Stimulated activated naive CD4-positive, alpha-beta T cell treated with Interleukin-2 at 50 U/mL for 16 hours (primary cell): ENCODE measurements at places on chromosomes 12 and 14.

DNA sequence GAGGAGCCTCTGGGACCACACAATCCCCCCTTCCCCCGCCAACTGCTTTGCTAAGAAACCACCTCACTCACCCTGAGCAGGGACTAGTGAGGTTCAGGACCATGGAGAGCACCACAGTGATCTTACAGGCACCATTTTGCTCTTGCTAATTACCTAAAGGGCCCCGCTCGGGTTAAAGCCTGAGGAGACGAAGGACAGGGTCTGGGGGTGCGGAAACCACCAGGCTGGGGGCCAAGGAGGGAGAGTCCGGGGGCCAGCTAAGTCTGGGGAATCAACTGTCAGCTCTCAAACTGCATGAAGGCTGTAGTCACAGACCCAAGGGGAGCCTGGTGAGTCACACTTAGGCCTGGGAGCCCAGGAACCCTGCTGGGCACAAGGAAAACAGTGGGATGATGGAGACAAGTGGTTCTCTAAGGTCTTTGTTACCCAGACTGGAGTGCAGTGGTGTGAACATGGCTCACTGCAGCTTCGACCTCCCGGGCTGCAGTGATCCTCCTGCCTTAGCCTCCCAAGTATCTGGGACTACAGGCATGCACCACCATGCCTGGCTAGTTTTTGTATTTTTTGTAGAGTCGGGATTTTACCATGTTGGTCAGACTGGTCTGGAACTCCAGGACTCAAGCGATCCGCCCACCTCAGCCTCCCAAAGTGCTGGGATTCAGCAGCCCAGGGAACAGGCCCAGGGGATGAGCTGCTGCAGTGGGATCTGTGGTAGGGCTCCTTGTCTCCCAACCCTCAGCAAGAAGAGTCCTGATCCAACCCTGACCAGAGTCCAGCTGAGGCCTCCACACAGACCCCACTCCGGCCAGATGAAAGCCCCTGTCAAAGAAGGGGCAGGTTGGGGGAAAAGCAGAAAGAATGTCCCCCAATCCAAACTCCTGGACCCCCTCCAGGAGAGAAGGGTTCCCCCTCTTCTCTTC, 98.8 kb downstream of the CALM1 start:
- no peak for DNase-seq

- DNase-seq, result no peak
Observed at GRCh38 chr12:111597831-111598636, 1.1 kb downstream of the ATXN2 start.

- no peak for DNase-seq
Observed at GRCh38 chr14:24179961-24180796, 8.3 kb downstream of the REC8 start.

- DNase-seq, result no peak
Observed at GRCh38 chr14:87995500-87996290, 2.7 kb upstream of the GALC start.

GRCh38 chr12:40117818-40118217, 11.9 kb upstream of the SLC2A13 start:
- no peak for DNase-seq

GRCh38 chr14:65301862-65302539, 110.5 kb upstream of the FUT8 start:
- no peak for DNase-seq

DNA sequence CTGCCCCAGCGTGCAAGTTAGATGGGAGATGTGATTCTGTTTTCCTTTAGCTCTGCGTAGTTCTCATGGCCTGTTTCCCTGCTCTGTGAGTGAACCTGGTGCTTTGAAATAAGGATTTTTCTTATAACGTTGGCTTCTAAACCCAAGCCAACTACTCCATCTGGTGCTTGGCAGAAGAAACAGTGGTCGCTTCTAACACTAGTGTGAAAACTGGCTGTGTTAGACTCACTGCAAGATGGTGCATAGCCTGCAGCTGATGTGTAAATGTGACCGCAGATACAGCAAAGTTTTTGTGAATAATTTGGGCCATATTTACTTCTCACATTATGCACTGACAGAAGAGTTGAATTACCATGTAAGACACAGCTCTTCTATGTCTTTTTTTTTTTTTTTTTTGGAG, 12.2 kb downstream of the GTF2H3 start:
- no peak for DNase-seq

DNA sequence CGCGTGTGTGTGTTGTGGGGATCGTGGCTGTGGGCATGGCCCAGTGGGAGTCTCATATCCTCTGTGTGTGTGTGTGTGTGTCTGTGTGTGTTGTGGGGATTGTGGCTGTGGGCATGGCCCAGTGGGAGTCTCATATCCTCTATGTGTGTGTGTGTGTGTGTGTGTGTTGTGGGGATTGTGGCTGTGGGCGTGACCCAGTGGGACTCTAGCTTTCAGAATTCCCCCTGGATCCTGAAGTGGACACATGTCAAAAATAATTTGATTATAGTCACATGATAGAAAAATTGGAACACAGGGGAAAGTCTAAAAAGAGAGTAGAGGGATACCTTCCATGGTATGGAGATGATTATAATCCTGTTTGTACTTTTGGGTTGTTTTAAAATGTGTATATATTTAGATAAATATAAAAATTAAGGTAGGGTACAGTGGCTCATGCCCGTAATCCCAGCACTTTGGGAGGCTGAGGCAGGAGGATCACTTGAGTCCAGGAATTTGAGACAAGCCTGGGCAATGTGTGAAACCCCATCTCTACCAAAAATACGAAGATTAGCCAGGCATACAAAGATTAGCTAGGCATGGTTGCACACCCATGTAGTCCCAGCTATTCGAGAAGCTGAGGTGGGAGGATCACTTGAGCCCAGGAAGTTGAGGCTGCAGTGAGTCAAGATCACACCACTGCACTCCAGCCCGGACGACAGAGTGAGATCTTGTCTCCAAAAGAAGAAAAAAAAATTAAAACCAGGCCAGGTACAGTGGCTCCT, 11.0 kb downstream of the PAPLN start:
- no peak for DNase-seq

DNA sequence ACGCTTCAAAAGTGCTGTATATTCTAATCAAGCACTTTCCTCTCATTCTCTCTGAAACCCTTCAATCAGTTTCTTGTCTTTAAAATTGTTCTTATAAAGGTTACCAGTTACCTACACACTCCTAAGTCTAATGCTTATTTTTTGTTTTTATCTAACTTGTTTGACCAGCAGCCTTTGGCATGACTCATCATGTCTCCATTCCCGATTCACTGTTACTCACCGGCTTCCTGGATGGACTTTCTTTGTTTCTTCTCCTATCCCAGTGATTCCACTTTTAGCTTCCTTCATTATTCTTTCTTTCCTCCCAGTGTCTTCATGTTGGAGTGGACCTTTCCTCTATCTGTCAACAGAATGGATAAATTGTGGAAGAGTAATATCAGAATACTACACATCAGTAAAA, 368.6 kb upstream of the CCDC196 start:
- no peak for DNase-seq

GRCh38 chr12:107511292-107511691, 174.3 kb upstream of the PWP1 start:
- no peak for DNase-seq

DNA sequence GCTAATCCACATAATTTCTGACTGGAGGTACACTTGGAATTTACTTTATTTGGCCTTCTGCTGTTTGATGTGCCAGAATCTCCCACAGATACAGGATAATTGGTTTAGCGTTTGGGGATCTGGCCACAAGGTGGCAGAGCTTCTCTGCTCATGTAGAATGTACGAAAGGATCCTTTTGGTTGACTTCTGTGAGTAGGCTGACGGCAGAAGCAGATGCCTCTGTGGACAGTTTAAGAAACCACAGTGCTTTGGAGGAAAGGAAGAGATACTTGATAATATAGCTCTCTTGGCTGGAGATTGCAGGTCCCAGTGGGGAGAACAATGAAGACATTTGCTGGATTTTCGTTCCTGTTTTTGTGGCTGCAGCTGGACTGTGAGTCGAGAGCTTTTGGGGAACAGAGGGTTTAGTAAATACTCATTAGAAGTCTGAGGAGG, 75.3 kb upstream of the OR4E1 start:
- peak; percentile 22 for DNase-seq

DNA sequence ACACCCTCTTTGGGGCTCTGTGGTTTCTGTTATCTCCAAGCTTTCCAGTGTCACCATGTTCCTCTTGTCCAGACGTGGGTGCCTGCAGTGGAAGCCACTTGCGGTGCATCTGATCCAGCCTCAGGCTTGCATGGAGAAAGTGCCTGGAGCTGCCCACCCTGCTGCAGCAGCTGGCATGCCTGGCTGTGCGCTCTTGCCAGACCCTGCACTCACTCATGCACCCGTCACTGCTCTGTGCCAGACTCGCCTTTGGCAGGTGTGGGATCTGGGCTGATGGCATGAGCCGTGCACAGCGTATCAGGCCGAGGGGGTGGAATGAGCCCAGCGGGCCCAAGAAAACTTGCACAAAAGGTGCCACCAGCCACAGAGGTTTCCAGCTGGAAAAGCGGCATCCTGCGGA, 105.1 kb downstream of the MNAT1 start:
- no peak for DNase-seq

DNA sequence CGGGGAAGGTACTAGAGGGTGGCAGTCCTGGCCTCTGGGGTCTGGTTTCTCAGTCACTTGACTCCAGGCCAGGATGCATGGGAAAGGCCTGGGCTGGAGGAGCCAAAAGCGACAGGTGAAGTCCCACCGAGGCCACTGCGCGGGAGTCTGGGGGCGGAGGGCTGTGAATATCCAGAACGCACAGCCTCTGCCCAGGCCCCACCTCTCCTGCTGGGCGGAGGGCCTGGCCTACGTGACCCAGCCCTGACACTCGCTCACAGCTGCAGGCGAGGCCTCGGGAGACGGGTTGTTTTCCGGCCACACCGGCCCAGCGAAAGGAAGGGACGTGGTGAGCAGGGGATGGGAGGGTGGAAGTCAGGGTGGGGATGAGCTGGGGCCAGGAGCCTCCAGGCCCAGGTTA, 91.2 kb downstream of the RFLNA start:
- DNase-seq, result no peak
